ENCODE measurements at places on chromosomes 5 and 9. TPM values are rescaled to one million over a fixed set of nuclear protein-coding genes. Genes with fewer than 3 reads are reported as not detected.

Gene TERT
- 2.6 TPM for total RNA-seq

Gene CSF1R
- total RNA-seq = 0.10 TPM

Gene PCDHA1
- total RNA-seq = 0.14 TPM

Gene RIGI
- total RNA-seq = 2.7 TPM

Gene DBH
- total RNA-seq = not detected

Gene MIER3
- total RNA-seq = 7.2 TPM

Gene DRD1
- 0.08 TPM for total RNA-seq

Gene GNA14
- total RNA-seq = not detected

Gene RABEPK
- 37.4 TPM for total RNA-seq

Gene PCDHGC3
- total RNA-seq = 5.1 TPM

Gene CORO2A
- 1.1 TPM for total RNA-seq

Gene FOXD4L3
- not detected for total RNA-seq

Gene CANX
- 390 TPM for total RNA-seq

Gene FSD1L
- total RNA-seq = 4.0 TPM

Gene TUSC1
- total RNA-seq = 6.6 TPM

Gene TMEM171
- total RNA-seq = 6.8 TPM

Gene TUT7
- total RNA-seq = 10.6 TPM

Gene PCDHGB2
- total RNA-seq = 0.11 TPM

Gene ANKRD18B
- total RNA-seq = 6.7 TPM

Gene COL15A1
- 0.55 TPM for total RNA-seq

Gene GFPT2
- 49.9 TPM for total RNA-seq

Gene ECM2
- 0.15 TPM for total RNA-seq

Gene GDA
- 1.0 TPM for total RNA-seq

Gene BTNL8
- not detected for total RNA-seq

Gene UGT3A2
- total RNA-seq = not detected

Gene SLC22A5
- total RNA-seq = 47.5 TPM

Gene TEX48
- total RNA-seq = not detected

Gene SLC24A2
- total RNA-seq = not detected

Gene PRSS3
- total RNA-seq = 12.6 TPM

Gene CD74
- total RNA-seq = not detected

Gene NXNL2
- 0.85 TPM for total RNA-seq

Gene TMC1
- total RNA-seq = 0.10 TPM

Gene GRIN1
- total RNA-seq = 0.53 TPM

Gene GDNF
- total RNA-seq = not detected

Gene STXBP1
- 17.5 TPM for total RNA-seq

Gene ALDH1A1
- 5,926 TPM for total RNA-seq

Gene PCDHB16
- total RNA-seq = 0.05 TPM

Gene ARHGEF28
- 11.5 TPM for total RNA-seq

Gene WNT8A
- total RNA-seq = not detected

Gene CER1
- not detected for total RNA-seq

Gene ACOT12
- total RNA-seq = not detected

Gene PCDHA11
- total RNA-seq = 0.08 TPM

Data from A549 treated with Mapracorat at 1 μM for 4 hours (cell line).